Activated naive CD4-positive, alpha-beta T cell (primary cell): ENCODE measurements at places on chromosomes 16 and 17.

DNA sequence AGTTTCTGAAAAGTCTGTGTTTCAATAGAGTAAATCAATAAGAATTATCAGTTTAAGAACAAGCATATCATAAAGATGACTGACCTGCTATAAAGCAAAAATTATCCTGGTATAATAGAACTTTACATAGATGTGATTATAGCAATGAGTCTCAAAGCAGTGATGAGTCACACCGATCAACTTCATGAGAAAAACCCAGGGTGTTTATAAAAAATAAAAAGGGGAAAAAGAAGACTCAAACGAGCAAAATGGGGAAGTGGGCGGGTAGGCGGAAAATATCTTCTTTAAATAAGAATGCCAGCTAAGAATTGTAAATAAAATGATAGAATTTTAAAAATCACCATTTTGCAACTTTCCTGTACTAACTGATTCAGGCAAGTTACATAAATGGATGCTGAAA is 46.8 kb downstream of the BRIP1 start:
- no peak for DNase-seq

GRCh38 chr16:87457061-87457611 is 35.7 kb downstream of the ZCCHC14 start:
- no peak for DNase-seq

DNA sequence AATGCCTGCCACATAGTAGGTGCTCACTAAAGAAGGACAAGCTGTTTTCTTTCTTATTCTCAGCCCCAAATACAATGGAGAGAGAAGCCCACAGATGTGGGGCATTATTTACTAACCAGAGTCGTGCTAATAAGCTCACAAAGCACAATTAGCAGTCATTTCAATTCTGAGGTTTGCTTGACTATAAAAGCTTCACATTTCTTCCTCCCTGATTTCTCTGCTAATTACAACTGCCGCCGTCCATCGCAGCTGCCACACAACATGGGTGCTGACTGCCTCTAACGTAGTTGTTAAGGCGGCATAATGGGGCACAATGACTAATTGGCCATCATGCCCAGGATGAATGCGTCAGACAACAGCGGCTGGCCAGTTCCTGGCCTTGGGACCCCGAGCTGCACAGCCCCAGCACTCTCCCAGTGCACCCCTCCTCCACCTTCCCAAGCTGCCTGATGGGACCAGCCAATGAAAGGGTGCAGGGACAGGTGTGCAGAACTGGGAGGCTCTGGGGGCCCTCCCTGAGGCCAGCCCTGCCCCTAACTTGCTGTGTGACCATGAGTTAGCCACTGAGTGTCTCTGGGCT is 109.2 kb downstream of the CCT6B start:
- DNase-seq = no peak

DNA sequence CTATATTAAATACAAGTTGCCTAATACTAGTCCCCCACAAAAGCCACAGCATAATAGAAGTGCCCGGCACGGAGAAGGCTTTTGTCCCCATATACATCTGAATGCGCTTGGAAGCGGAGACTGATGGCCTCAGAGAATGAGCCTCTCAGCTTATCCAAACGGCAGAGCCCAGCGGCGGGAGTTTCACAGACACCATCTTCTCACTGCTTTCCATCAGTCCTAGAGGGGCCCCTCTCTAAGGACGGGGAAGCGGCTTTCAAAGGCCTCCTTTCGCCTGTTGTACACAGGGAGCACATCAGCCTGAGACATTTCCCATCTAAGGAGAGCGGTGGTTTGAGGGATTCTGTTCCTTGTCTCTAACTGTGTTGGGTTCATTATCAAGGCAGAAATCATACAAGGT is 16.9 kb downstream of the NXN start:
- DNase-seq = no peak

DNA sequence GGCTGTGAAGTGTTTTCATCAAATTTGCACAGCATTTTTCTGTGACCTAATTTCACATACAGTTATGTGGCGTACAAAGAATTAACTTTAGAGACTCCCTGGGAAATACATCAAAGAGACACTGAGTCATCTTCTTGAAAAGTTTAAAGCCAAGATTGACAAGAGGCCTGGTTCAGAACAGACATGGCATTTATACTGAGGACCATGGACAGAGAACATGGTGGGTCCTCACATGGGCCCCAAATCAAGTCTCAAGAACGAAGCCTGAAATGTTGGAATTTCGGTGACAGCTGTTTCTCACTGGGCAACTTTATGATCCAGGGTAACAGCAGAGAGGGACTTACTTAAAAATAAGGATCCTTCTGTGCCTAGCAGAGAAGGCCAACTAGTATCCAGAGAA is 311.5 kb upstream of the KCNJ16 start:
- DNase-seq = no peak

DNA sequence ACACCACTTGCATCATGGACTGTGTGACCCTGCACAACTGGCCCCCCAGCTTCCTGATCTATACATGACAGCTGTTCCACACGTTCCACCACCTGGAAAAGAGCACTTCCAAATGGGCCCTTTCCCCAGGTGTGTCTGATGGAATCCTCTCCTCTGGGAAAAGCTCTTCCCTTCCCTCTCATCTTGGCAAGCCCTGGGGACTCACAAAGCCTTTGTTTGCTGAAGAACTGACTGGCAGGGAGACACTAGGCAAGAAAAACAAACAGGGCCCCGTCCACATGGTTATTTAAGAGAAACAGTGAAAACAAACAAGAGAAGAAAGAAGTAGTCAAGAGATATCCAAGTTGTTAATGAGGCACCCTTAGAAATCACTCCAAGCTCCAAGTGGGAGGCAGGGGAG is 52.6 kb downstream of the C16orf95 start:
- no peak for DNase-seq

DNA sequence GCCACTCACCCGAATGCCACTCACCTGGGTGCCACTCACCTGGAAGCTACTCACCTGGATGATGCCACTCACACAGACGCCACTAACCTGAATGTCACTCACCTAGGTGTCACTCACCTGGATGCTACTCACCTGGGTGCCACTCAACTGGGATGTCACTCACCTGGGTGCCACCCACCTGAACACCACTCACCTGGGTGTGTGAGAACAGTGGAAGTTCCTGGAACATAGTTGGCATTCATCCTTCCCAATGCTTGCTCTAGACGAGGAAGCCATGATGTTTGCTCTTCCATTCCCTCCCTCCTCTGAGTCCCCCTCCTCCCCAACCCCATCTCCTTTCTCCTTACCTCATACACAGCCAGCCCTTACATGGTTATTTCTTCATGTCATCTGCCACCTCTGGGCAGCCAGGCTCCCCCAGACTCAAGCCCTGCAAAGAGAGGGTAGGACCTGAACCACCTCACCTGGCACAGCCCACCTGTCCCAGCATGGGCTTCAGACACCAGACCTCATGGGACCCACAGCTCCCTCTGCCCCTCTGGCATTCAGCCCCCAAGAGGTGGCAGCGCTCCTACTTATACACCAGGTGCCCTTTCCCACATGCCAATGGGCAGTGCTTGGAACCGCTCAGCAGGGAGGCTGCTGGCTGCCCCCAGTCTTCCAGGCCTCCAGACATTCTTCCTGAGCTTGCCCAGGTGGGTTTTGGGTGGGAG is 171.8 kb upstream of the FOXF1 start:
- DNase-seq = no peak

- no peak for DNase-seq
These were observed 5.1 kb upstream of the CD300LD start for GRCh38 chr17:74597069-74597790.

DNA sequence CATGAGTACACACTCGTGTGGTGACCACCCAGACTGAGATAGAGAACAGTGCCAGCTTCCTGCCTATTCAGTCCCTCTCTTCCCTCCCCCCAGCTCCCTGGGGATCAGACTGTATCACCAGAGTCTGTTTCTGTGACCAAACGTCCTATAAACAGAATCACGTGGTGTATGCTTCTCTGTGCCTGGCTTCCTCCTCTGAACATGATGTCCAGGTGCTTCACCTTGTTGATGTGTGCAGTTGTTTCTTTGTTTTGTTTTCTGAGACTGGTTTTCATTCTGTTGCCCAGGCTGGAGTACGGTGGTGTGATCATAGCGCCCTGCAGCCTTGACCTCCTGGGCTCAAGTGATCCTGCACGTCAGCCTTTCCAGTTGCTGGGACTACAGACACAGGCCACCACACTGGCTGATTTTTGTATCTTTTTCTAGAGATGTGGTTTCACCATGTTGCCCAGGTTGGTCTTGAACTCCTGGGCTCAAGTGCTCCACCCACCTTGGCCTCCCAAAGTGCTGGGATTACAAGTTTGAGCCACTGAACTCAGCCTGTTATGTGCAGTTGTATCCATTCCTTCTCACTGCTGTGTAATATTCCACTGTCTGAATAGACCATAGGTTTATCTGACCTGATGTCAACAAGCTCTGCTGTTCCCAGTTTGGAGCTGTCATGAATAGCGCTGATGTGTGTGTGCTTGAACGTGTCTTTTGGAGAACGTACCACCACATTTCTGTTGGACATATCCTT is 28.9 kb upstream of the PRM1 start:
- DNase-seq = no peak

DNA sequence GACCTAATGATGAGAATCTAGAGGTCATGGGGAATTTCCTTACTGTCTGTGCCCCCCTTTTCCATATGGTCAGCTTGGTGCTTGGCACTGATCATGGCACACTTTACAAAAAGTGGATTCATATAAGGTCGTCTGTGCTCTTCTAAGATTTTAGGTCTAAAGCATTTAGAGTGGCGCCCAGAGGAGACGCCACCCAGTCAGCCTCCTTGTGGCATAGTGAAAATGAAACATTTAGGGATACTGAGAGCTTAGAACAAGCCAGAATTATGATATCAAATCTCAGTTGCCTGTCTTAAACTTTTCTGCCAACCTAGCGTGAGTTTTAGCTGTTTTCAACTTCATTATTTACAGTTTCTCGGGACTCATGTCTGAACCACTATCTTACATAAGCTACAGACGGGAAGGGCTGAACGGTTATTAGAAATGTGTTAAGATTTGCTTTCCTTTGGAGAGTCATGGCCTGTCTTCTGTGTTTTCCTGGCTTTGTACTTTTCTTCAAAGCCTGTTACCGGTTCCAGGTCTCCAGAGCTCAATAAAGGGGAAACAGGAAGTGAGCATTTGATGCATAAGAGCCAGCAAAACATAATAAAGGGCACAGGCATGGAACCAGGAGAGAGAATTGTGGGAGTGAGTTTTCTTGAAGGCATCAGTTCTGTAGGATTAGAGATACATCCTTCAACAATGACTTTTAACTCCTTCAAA is 13.7 kb downstream of the ZNRF1 start:
- no peak for DNase-seq

DNA sequence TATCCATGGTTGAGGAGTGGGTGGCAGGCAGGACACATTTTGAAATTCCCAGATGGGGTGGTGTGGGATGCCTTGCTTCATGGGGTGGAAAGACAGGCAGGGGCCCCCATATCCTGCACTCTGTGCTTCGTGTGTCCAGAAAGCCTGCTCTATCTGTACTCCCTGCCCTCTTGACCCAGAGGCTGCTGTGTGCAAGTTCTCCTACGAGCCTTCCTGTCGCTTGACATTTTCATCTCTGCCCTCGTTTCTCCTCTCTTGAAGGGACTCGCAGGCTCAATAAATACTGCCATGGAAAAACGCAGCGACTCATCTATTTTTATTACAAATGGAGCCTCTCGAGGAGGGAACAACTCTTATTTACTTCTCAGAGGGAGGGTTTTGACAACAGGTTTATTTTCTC is 254.8 kb downstream of the XYLT1 start:
- DNase-seq = no peak

DNA sequence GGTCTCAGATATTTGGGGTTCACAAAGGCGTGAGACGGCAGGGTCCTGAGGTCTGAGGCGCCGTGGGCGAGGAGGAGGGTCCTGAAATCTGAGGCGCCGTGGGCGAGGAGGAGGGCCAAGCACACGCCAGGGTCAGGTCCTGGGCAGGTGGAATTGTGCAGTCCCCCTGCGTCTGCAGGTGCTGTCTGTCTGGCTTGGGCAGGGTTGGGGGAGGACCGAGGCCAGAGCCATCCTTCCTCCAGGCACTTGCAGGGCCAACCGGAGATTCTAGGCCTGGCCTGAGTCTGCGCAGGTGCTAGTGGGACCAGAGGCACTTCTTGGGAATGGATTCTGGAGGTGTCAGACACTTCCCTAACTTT is 2.4 kb upstream of the APRT start:
- DNase-seq = no peak

- DNase-seq = peak; percentile 69
These were observed 5.0 kb downstream of the TBKBP1 start for GRCh38 chr17:47698749-47699535.

- no peak for DNase-seq
These were observed 25.5 kb downstream of the MAP3K14 start for GRCh38 chr17:45291171-45291805.

DNA sequence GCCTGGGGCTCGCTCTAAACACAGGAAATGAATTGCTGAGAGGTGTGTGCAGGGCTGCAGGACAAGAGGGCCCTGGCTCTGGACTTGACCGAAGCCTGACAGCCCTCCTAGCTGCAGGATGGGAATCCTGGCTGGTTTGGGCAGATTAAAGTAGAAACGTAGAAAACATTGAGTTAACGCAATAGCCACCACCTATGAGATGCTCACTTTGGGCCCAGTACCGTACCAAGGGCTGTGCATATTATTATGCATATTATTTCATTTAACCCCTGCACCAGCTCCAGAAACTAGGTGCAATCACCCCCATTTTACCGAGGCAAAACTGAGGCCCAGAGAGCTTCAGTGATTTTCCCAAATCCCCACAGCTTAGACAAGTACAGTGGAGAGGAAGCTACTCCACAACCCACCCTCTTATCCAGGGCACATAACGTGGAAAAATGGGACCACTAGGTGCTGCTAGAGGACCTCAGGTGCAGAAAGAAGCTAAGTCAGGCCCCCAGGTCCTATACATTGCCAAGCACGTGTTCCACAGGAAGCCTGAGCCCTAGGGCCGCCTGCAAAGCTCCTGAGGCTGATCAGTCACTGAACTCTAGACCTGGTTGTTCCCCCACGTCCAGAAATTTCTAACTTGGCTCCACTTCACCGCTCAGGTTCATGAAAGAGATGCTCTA is 79.2 kb downstream of the MYH11 start:
- DNase-seq = no peak

DNA sequence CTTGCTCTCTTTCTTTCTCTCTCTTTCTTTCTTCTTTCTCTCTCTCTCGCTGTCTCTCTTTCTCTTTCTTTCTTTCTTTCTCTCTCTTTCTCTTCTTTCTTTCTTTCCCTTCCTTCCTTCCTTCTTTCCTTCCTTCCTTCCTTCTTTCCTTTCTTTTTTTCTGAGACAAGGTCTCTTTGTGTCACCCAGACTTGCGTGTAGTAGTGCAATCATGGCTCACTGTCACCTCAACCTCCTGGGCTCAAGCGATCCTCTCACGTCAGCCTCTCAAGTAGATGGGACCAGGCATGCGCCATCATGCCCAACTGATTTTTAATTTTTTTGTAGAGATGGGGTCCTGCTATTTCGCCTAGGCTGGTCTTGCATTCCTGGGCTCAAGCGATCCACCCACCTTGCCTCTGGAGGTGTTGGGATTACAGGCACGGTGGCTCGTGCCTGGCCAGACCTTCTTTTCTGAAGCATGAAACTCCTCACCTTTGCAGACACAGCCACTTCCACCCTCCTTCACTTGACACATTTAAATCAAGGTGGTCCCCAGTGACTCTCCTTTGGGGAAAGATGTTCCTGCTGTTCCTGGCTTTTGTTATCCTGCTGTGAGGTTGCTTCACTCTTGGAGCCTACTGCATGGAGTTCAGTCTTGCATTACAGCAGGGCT is 26.8 kb upstream of the NKD1 start:
- DNase-seq = no peak

- DNase-seq = no peak
These were observed 747 bp downstream of the ADGRG3 start for GRCh38 chr16:57668630-57669475.
